Breast epithelium (tissue), 4 donors: ENCODE measurements at places on chromosomes 13 and 19.

GRCh38 chr13:41004875-41005693 lies 14.0 kb downstream of the ELF1 start:
- DNase-seq, result no peak

- no peak for DNase-seq
Measured at GRCh38 chr13:95741584-95742563, 64.9 kb downstream of the DNAJC3 start.

- no peak for DNase-seq
Measured at GRCh38 chr13:21578748-21579147, 25.2 kb downstream of the MICU2 start.

GRCh38 chr19:11652056-11652455 lies 54.8 kb downstream of the ZNF627 start:
- DNase-seq, result no peak

DNA sequence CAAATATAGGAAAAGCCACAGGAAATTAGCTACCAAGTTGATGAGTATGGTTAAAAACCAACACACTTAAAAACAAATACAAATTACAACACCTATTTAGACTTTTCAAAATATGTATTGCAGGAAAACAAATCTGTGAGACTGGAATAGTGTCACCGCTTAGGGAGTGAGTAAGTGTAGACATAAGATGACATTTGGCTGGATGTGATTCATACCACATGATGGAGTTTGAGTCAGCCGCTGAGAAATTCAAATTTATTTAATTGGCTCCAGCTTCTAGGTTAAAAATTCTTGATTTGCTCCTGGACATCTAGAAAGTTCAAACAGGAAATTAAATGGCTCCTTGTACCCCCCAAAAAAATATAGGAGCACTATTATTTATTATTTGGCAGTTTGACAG lies 531.7 kb downstream of the SLITRK1 start:
- DNase-seq, result no peak

- no peak for DNase-seq
Measured at GRCh38 chr19:17942181-17942580, 9.4 kb downstream of the CCDC124 start.

GRCh38 chr13:98273824-98274742 lies 97.0 kb upstream of the RNF113B start:
- DNase-seq, result no peak

DNA sequence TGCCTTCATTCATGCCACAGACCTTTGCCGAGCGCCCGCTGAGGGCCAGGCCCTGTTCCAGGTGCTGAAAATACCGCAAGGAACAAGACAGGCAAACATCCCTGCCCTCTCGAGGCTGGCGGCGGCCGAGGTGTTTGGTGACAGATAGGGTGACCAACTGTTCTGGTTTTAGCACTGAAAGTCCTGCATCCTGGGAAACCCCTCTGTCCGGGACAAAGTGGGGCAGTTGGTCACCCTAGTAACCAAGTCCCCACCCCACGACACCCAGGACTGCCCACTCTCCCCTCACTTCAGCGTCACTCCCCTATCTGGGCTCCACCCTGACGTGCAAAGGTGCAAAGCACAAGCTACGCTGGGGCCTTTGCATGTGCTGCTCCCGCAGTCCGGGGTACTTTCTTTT lies 17.3 kb downstream of the ZBTB7A start:
- DNase-seq, result no peak

- peak; percentile 87 for DNase-seq
Measured at GRCh38 chr19:52369559-52370340, at the start of gene ZNF880. Gene ZNF880 (plus strand): TSS chr19:52369923. CDS start chr19:52369966, 43 bp downstream.

DNA sequence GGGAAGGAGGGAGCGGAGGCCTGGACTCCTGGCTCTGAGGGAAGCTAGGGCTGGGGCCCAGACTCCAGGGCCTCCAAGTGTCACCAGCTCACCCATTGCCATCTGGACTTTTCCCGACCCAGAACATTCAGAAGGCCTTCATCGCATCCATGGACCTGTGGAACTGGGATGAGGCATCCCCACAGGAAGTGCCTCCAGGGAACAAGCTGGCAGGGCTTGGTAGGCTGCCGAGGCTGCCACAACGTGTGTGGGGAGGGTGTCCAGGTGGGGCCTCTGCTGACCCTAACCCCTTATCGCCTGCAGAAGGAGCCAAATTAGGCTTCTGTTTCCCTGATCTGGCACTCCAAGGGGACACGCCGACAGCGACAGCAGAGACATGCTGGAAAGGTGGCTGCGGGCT lies 767 bp downstream of the ETV2 start:
- DNase-seq, result no peak

- no peak for DNase-seq
Measured at GRCh38 chr19:46753420-46754155, 7.3 kb upstream of the STRN4 start.

DNA sequence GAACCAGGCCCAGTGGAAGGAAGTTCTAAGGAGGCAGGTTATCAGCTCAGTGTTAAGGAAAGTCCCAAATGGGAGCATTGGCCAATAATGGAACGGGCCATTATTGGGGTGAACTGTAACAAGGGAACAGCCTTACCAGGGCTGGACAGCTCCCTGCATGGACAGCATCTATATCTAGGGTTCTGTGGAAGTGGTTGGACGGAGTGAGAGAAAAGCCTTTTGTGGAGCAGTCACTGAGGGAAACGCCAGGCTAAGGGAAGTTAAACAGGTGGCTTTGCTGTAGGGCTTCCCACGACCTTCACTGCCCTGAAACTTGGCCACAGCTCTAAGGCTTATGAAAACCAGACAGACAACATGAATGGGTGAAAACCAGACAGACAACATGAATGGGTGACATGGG lies 17.0 kb downstream of the POU2F2 start:
- DNase-seq, result no peak

- no peak for DNase-seq
Measured at GRCh38 chr19:6012426-6013170, 34.7 kb upstream of the RANBP3 start.

- no peak for DNase-seq
Measured at GRCh38 chr13:44676534-44676933, 100.4 kb upstream of the TSC22D1 start.

GRCh38 chr13:42364613-42365000 lies 92.7 kb downstream of the AKAP11 start:
- DNase-seq, result no peak

GRCh38 chr19:11373885-11374432 lies 507 bp upstream of the SWSAP1 start:
- DNase-seq, result no peak

GRCh38 chr19:40025938-40026596 lies 29.2 kb downstream of the ZNF546 start:
- DNase-seq, result no peak

DNA sequence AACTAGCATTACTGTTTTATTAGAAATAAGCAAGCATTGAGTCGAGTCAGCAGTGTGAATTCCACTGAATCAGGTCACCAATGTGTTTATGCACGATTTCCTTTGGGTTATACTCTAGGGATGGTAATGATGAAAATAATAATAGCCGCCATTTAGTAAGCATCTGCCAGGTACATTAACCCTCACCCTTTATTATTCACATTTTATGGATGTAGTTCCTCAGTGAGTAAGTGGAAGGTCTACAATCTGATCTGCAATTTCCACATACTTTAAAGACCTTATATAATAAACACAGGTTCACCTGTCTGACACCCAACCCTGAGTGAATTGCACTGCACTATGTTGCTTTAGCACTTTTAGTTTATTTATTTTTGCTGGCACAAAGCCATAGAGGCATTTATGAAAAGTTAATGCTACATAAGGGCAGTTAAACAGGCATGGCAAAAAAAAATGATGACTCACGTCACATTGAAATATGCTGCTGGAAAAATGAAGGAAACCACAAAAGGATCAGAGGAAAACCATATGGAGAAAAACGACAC lies 122.4 kb downstream of the TRPC4 start:
- no peak for DNase-seq

- no peak for DNase-seq
Measured at GRCh38 chr19:2060884-2061494, 9.9 kb upstream of the MKNK2 start.

- DNase-seq, result no peak
Measured at GRCh38 chr19:58279925-58280316, 1.2 kb downstream of the ZNF8 start.

GRCh38 chr13:49455007-49455398 lies 10.9 kb downstream of the SETDB2 start:
- DNase-seq, result no peak

- DNase-seq, result no peak
Measured at GRCh38 chr13:109273326-109273751, 513.0 kb downstream of the IRS2 start.

DNA sequence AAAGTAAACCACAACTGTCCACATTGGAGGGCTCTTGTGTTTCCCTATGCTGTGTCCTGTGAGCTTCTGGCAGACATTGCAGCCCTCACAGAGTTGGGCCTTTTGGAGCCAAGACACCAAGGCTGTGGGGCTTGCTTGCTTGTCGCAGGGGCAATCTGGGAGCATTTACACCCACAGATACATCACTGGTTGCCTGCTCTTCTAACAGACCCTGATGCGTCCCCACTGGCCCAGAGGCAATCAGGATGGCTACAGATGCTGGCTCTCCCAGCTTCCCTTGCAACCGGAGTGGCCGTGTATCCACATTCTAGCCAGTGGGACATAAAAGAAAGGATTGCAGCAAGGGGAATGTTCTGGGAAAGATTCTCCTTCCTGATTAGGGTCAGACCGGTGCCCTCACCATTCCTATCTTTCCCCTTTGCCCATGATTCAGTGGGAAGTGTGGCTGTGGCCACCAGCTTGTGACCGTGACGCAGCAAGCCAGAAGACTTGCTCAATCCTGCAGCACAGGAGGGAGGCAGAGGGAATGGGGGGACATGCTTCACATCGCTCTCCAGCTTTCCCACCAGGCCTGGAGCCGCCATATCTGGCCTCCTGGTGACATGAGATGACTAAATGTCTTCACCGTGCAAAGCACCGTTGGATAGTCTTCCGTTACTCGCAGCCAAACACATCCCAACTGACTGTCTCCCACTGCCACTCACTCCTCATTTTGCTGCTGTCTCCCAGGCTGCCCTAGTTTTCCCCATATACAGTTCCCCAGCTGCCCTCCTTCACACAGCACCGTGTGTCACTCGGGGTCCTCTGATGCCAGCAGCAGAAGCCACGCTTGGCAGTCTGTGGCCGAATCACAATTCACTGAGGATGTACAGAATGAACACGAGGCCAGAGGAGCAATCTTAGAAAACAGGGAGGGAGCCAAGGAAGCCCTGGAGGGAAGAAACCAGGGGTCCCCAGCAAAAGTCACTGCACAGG lies 151.0 kb downstream of the DPF1 start:
- no peak for DNase-seq

- DNase-seq, result no peak
Measured at GRCh38 chr19:19542507-19542906, 4.4 kb downstream of the CILP2 start.

GRCh38 chr13:38308736-38309135 lies 40.9 kb upstream of the UFM1 start:
- no peak for DNase-seq

GRCh38 chr13:55869648-55870047 lies 1271.1 kb upstream of the PRR20A start:
- no peak for DNase-seq
